MV-4-11 (cell line): ENCODE measurements at places on chromosomes 12 and 14.

DNA sequence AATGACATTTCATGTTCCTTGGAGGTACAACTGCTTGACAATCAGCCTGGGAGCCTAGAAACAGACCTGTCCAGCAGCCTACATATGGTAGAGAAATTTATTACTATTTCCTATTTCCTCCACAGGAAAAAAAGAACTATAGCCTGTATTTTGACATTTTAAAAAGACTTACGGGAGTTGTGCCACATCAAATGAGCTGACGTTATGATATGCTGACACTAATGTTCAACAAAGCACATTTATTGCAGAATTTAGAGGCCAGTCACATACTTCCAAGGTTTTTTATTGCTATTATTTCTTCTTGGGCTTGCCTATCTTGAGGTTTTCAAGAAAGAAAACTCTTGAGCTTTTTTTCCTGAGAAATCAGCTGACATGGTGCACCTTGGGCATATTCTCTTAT, 305.3 kb downstream of the LRIG3 start:
- no peak for DNase-seq

DNA sequence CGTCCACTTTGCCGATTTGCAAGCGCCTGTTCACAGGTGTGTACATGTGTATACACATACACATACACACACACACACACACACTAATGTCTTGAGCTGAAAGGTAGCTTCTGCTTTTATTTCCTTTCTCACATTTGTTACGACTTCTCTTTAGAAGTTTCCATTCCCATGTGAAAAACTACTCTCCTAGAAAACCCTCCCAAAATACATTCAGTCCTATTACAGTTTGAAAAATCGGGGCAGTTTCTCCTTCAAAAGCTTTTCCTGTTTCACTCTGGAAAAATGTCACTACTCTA, 3.9 kb downstream of the BLTP3B start:
- DNase-seq: peak; percentile 44

DNA sequence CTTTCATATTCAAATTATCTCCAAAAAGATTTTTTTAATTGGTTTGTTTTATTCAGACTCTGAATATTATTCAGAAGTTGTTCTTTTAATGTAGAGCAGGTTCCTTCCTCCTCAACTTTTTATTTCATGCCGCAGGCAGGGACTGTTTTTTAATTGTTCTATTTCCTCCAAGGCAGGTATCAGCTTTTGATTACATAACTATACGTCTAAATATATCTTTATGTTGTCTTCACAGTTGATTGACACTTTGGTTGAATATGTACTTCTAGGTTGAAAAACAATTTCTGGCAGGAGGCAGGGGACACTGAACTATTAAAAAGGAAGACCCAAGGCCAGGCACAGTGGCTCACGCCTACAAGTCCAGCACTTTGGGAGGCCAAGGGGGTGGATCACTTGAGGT, 82.5 kb downstream of the HECTD4 start:
- no peak for DNase-seq

DNA sequence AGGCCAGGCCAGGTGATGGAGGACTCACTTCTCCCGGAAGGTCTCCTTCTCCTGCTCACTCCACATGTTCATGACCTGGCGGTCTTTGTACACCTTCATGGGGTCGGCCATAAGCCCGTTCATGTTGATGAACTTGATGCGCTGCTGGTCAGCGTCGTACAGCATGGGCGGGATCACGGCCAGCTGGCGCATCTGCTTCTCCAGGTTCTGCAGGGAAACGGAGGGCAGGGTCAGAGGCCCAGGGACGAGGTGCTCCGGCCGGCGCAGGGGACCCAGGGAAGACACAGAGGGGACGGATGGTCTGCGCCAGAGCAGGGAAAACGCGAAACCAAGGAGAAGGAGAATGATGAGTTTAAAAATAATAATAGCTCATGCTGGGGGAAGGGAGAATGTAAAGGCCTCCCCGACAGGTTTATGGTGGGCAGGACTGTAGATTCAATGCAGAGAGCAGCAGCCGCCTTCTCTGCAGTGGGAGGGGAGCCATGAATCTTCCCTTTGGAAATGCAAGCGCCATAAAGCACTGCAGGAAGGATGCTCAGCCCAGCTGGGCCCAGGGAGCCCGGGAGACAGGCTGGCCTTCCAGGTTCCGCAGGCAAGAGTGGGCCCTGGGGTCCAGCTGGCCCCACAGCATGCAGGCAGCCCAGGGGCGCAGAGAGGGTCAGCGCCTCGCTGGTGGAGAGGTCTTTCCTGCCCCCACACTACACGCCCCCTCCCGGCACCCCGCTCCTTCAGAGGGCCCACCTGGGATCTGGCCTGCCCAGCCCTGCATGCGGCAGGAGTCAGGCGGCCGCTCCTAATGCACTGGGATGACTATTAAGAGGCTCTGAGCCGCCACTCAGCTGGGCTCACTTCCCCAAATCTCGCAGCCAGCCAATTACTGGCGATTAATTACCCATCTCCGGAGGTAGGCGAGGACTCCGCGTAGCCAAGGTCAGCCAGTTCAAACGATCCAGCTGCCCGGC, 132.0 kb downstream of the RFLNA start:
- peak; percentile 79 for DNase-seq

DNA sequence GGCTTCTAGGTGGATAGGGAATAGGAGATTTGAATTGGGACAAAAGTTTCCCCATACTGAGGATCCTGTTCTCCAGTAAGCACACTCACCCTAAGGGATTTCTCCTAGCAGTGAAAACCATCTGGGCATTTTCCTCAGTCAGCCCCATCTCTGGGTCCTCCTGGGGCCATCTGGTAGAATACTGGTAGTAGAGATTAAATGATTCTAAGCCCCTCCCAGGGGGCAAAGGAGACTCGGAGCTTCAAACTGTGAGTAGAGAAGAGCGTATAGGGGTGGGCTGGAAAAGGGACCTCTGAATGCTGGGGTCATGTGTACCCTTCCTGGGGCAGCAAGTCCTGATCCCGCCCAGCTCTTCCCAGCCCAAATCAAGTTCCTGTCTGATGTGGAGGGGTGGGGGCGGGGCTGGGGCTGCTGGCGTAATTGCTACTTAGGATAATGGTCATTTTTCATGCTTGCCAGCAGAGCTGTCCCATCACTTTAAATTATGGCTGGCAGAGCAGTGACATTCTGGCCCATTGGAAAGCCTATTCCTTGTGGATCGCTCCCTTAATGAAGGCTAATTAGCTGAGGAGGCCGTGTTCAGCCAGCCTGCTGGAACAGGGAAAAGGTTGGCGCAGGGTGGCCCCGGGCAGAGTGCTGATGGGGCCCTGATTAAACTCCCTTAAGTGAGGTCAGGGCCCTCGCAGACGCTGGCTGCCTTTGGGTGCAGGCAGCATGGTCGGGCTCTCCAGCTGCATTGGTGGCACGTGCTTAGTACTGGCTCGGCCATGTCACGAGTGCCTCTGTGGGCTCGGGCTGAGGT, 127.8 kb downstream of the TSPAN9 start:
- DNase-seq: no peak

- peak; percentile 77 for DNase-seq
Observed at GRCh38 chr14:101790232-101790631, 28.7 kb downstream of the PPP2R5C start.

- no peak for DNase-seq
Observed at GRCh38 chr12:57611108-57611826, at the start of gene ARHGEF25. ARHGEF25 (plus strand) TSS chr12:57611435; CDS start chr12:57611895, 460 bp downstream.

GRCh38 chr14:94659901-94660300, 47.7 kb downstream of the SERPINA3 start:
- no peak for DNase-seq

GRCh38 chr14:101881426-101881825, 82.9 kb upstream of the DYNC1H1 start:
- no peak for DNase-seq

GRCh38 chr12:9718968-9719367, 13.9 kb downstream of the CLECL1 start:
- no peak for DNase-seq

DNA sequence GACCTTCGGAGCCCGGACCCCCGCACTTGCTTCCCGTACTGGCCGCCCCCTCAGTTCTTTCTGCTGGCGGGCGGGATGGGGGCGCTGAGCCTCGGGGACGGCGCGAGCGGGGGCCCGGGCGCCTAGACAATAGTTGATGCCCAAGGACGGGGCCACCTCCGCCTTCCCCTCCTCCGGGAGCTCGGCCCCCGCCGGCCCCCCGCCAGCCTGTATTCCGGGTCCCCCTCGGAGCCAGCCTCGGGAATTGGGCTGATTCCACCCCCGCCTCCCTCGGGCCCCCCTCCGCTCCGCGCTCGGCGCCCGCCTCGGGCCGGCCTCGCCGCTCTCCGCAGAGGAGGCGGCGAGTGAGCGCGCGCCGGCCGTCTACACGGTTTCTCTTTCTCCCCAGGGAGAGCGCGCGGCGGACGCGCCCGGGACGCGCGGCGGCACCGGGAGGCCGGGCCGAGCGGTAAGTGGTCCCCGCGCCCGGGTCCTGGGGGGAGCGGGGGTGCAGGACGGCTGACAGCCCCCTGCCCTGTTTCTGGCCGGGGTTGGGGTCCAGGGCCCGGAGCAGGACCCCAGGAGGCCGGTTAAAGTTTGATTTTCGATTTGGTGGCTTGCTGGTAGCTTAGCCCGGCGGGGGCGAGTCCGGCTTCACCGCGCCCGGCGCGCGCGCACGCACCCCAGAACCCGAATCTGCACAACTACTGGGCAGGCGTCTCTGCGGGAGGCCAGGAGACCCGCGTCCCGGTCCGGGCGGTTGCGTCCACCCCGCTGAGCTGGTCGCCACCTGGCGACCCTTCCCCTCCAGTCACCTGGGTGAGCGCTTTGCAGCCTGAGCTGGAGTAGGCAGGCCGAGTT, 413.7 kb downstream of the PCNX1 start:
- DNase-seq: no peak

DNA sequence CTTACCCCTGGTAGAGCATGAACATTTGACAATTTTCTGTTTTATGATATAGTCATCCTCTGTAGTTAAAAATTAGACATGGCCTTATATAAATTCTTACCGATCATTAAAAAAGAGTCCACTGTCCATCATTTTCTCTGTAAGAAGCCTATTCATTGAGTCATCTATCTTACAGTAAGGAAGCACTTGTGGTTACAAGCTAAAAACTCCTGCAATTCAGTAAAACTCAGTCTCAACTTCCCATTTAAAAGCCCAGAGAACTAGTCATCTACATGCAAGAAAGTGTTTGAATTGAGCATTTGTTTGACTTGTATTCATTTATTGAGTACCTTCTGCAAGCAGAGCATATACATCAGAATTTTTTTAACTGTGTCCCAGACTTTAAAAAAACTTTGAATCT, 63.3 kb downstream of the GTF2A1 start:
- DNase-seq: peak; percentile 90

- DNase-seq: no peak
Observed at GRCh38 chr12:124910561-124911478, 3.6 kb downstream of the UBC start.

- DNase-seq: no peak
Observed at GRCh38 chr12:96249196-96250118, 55.3 kb downstream of the ELK3 start.

DNA sequence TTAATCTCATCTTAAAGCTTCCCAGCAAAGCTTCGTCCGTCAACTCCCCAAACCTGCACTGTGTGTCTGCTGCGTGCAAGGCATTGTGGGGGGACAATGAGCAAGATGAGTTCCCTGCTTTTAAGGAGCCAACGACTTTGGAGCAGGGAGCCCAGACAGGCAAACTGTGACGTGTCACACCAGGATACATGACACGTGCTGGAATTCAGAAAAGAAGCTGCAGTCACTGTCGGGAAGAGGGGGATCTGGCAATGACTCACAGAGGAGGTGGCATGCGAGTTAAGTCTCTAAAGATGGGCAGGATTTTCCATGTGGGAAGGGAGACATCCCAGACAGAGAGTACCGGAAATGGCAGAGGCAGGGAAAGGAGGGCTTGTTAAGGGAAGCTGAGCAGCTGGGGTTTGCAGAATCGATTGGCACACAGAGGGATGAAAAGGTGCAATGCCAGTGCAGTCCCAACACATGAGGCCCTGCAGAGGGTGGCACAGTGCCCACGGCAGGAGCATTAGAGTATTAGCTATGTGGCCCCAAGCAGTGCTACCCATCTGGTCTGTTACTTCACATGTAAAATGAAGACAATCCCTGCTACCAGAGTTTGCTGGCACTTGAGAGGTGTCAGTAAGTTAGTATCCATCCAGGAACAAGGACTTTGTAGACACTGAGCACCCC, 52.9 kb downstream of the SETD3 start:
- DNase-seq: no peak

DNA sequence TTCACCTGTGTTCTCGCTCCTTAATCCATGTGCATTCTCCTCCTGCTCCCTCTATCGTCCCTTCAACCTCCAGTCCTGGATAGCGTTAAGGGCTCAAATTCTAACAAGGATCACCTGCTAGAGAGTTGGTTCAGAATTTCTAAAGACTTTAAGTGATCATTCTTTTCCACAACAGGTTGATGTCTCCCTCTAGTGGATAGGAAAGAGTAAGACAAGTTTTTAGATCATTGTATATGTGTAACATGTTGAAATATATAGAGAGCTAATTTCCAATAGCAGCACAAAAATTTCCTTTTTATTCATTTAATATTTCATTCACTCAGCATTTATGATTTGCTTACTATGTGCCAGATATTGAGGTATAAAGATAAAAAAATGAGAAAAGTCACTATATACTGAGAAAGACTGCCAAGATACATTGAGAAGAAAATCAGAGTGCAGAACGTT, 9.3 kb upstream of the ESR2 start:
- DNase-seq: peak; percentile 52

DNA sequence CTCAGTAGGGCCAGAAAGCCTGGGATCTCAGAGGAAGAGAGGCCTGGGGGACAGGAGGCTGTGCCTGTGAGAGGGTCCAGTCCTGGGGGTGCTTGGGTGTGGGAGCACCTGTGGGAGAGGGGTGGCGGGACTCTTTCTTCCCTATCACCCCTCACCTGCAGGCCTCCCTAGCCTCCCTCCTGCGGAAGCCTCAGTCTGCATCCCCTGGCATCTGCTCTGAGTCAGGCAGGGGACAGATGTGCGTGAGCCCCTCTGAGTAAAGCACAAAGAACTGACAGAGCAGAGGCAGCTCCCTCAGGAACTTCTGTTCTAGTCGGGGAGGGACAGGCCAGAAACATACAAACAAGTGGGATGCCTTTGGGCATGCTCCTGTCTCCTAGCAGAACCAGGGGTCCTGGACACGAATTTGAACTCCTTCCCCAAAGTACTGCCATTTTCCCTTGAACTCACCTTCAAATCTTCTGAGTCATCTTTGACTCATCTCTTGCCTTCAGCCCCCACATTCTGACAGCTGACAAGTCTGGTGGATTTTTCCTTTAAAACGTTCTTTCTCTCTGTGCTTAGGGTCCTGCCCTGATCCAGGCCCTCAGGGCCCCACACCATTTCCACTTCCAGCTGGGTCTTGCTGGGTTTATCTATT, 8.5 kb upstream of the HSP90AA1 start:
- DNase-seq: no peak

GRCh38 chr12:132806857-132807256, 21.8 kb downstream of the GOLGA3 start:
- DNase-seq: no peak

DNA sequence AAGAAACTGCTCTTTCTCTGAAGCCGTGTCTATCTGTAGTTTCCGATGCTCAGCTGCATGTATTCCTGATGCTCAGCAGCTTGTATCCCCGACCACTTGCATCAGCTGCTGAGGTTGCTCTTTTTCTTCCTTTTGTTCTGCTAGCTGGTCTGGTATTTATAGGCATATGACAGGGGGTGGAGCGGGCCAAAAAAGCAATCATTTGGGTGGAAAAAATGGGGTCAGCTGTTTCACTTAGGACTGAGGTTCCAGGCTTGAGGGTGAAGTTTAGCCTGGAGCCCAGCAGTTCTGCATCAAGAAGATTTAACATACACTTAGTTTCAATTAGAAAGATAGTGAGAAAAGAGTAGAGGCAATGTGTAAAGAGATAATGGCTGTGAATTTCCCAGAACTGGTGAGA, 23.6 kb upstream of the AMN1 start:
- DNase-seq: no peak

- DNase-seq: no peak
Observed at GRCh38 chr12:18689771-18690170, 48.0 kb downstream of the PLCZ1 start.
